ENCODE measurements at places on chromosomes 6 and 20.

- DNase-seq = no peak
Measured at GRCh38 chr6:46201702-46202101, 30.9 kb upstream of the ENPP5 start.

DNA sequence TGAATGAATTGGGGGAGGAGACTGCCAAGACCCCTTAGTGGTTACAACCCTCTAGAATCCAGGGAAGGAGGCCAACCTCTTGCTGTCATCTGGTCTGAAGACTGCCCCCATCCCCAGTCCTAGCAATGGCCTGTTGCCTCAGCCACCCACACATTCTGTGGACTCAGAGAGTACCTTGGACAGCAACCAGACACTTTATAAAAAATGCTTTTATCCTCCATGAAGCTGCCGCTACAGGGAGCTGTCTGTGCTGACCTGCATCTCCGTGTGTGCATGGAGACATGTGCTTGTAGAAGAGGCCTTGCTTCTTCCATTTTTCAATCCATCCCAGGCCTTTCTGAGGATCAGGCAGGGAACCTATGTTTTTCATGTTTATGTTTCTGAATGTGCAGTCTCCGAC lies 15.2 kb downstream of the CDH22 start:
- DNase-seq = peak; percentile 13

GRCh38 chr6:148169706-148170105 lies 172.9 kb upstream of the SASH1 start:
- no peak for DNase-seq

DNA sequence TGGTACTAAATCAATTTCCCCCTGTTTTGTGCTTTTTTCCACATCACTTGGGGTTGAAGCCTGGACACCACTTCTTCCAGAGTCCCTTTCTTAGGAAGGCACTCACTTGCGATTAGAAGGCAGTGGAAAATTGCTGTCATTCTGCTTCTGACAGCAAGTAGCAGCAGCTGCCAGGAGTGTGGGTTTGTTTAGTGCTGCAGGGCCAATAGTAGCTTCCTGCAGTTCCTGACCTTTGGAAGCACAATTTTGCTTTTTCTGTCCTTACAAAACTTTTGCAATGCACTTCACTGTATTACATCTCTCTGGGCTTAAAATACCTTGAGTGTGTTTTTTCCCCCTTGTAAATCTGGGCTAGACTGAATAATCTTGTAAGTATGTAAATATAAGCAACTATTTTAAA lies 12.5 kb upstream of the HLA-DRA start:
- DNase-seq = no peak

GRCh38 chr20:42938441-42939205 lies 251.1 kb downstream of the PTPRT start:
- no peak for DNase-seq

DNA sequence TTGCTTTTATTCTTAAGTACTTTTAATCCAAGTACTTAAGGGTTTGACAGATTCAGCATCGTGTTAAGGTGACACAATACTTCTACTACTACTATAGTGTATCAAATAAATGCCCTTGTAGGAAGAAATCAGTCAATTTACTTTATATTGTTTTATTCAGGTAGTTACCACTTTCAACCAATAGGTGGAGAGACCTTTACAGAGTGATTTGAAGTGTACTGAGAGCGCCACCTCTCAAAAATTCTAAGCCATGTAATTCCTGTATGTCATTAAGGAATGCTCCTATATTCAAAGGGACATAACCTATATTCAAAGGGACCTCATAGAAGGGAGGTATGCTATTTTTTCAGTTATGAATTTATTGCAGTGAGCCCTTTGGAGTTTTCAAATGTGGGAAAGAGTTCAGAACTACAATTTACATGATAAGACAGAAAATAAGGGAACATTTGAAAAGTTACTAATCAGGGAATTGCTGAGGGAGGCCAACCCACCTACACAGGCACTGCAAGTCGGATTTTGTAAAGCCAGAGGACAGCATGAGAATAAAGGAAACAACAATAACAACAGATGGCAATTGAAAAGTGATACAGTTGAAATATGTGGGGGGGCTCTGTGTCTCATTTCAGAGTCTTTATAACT lies 955.6 kb downstream of the TBC1D32 start:
- peak; percentile 7 for DNase-seq

DNA sequence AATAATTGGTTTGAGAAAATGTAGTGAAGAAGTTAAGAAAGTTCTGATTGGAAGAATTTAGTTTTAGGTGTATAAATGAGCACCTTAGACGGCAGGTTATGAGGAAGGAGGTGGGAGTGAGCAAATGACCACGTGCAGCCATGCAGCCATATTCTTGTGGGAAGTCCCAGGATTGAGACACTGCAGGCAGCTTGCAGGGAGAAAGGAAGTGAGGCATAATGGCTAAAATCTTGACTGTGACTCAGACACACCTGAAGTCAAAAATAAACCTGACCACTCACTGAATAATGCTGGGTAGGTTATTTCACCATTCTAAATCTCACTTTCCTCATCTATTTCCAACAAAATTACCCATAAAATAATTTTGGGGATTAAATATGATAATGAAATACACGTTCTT lies 16.6 kb downstream of the DSE start:
- no peak for DNase-seq

DNA sequence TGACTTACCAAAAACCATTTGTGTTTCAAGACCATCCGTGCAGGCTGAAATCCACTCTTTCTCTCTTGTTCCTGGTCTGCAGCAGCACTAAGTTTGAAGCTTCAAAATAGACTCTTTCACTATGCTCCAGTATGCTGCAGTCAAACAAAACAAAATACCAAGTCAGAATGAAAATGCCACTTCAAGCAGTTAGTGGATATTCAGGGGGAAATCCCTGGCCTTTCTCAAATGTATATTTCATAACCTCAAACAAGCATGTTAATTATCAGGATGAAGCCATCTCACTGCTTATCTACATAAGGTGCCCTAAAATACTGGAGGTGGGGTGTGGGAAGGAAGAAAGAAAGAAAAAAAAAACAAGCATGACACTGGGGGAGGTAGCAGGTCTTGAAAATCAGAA lies 103.5 kb downstream of the ATXN1 start:
- DNase-seq = no peak

- DNase-seq = no peak
Measured at GRCh38 chr6:127073222-127073621, 45.2 kb upstream of the RSPO3 start.

DNA sequence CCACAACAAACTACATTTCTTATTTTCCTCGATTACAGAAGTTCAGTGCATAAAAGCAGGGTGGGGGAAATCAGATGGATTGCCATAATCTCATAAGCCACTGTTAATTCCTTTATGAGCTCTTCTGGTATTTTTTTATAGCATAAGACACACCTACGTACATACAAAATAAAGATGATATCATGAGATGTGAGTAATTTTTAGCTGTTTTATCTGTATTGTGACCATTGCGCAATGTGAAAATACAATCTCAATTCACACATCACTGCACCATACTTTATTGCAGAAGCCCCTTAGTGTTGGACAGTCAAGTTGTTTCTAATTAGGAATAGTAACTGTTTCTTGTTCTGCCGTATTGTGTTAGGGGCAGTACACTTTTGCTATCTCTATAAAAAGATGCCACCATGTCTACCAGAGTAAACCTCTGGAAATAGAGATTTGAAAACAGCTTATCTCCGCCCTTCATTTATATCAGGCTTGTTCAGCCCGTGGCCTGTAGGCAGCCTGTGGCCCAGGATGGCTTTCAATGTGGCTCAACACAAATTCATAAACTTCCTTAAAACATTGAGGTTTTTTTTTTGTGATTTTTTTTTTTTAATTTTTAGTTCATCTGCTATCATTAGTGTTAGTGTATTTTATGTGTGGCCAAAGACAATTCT lies 90.4 kb downstream of the FARS2 start:
- peak; percentile 6 for DNase-seq

- no peak for DNase-seq
Measured at GRCh38 chr6:144284478-144284782, 705 bp upstream of the UTRN start.

GRCh38 chr6:161230339-161230738 lies 43.5 kb downstream of the AGPAT4 start:
- DNase-seq = no peak

DNA sequence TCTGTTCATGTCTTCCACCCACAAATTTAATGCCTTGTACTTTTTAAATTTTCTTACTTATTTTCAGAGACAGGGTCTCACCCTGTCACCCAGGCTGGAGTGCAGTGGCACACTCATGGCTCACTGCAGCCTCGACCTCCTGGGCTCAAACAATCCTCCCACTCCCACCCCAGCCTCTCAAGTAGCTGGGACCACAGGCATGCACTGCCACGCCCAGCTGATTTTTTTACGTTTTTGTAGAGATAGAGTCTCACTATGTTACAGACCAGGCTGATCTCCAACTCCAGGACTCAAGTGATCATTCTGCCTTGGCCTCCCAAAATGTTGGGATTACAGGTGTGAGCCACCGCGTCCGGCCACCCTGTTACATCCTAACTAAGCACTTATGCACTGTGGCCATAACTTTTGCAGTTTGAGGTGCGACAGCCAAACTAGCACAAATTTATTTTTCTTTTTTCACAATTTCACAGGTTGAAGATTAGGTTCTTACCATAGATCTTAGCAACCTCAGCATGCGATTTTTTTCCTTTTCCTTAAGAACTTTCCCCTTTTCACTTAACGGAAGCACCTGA lies 92.1 kb downstream of the EPB41L2 start:
- DNase-seq = no peak

DNA sequence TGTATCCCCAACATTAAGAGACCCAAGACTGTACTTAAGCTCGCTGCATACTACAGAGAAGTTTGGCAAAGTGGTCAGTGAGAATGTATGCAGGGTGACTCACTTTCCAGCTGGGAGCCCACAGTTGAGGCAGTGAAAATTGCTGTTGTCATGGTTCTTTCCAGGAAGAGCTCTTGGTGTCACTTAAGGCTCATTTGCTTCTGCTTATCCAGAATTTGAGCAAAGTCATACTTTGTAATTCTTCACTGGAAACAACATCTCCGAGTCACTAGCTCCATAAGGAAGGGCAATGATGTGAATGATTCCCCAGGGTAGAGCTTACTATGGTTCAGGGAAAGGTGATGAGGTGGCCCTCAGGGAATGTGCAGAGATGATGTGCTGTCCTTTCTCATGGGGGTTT lies 65.4 kb upstream of the FBXL4 start:
- DNase-seq = no peak

- DNase-seq = no peak
Measured at GRCh38 chr6:17032590-17032987, 69.3 kb upstream of the STMND1 start.

GRCh38 chr20:24096264-24096663 lies 107.7 kb upstream of the GGTLC1 start:
- DNase-seq = no peak

- DNase-seq = no peak
Measured at GRCh38 chr6:107118976-107119375, 3.7 kb upstream of the BEND3 start.

DNA sequence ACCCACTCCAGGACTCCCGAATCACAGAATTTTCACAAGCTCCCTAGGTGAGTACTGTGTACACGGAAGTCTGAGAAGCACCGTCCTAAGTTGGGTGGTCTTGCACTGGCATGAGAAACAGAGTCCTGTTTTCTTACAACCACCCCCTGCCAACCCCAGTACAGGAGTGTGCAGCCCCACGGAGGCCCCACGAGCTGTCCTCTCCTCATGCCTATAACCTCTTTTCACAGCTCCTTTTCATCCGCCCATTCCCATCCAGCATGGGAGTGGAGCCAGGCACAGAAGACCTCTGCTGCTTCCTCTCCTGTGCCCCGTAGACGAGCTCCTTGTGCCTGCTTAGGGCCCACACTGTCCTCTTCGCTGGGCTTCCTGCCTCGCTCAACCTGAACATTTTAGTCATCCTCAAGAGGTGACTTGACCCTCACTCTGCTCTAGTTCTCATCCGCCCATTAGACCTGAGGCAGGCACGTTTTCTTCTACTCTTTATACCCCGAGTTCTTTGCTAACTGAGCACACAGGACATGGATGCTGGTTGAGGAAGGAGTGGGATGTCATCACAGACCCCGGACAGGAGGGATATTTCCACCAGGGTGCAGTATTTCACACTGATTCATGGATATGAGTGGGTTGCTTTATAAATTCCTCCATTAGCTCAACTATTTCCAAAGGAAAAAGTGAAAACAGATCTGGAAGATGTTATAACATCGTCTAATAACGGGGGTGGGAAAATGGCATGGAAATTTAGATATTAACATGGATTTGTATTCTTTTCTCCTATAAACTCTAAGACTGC lies 160.5 kb downstream of the TTLL2 start:
- DNase-seq = no peak

GRCh38 chr6:136067731-136068341 lies 182.3 kb downstream of the MTFR2 start:
- DNase-seq = no peak

DNA sequence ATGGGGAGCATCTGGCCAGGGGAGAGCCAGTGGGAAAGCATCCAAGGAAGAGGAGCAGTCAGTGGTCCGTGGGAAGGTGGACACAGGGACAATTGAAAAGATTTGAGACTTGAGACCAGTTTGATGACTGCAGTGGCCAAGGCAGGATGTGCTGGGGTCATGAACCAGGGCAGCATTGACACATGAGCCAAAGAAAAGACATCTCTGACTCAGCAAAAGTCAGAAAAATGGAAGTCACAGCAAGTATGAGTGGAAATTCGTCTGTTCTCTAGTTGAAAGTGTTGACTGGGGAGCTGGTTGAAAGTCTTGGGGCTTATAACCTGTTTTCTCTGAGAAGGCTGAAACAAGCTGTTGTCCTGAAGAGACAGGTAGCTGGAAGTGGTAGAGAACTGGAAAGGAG lies 31.3 kb downstream of the RAB22A start:
- no peak for DNase-seq

- no peak for DNase-seq
Measured at GRCh38 chr6:24079076-24079475, 46.9 kb upstream of the NRSN1 start.

DNA sequence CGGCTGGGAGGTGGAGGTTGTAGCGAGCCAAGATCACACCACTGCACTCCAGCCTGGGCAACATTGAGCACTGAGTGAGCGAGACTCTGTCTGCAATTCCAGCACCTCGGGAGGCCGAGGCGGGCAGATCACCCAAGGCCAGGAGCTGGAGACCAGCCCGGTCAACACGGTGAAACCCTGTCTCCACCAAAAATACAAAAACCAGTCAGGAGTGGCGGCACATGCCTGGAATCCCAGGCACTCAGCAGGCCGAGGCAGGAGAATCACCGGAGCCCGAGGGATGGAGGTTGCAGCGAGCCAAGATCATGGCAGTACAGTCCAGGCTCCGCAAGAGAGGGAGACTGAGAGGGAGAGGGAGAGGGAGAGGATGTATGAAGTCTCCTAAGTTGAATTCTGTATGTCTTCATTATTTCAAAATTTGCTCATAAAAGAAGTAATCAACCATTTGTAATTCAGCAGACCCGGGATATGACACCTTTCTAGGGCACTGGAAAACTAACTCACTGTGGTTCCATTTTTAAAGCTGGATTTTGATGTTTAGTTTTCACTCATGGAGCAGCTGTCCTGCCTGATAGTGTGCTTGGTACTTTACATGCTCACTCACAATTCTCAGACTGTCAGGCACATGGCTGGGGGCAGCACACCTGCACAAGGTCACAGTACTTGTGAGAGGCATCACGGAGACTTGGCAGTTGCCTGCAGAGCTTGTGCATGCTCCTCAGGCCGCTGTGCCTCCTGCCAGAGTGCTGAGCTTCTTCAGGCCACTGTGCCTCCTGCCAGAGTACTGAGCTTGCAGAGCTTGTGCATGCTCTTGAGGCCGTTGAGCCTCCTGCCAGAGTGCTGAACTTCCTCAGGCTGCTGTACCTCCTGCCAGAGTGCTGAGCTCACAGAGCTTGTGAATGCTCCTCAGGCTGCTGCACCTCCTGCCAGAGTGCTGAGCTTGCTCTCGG lies 106.2 kb downstream of the ERMARD start:
- DNase-seq = no peak
